ENCODE measurements at places on chromosomes 12 and 14. TPM values are rescaled to one million over a fixed set of nuclear protein-coding genes. Genes with fewer than 3 reads are reported as not detected.
A peak's percentile ranks its signal among the peaks of the same experiment; 100 is the strongest.

KRT74 gene
- total RNA-seq: not detected

KLRD1 gene
- 0.04 TPM for total RNA-seq

OASL gene
- total RNA-seq: not detected

DNA sequence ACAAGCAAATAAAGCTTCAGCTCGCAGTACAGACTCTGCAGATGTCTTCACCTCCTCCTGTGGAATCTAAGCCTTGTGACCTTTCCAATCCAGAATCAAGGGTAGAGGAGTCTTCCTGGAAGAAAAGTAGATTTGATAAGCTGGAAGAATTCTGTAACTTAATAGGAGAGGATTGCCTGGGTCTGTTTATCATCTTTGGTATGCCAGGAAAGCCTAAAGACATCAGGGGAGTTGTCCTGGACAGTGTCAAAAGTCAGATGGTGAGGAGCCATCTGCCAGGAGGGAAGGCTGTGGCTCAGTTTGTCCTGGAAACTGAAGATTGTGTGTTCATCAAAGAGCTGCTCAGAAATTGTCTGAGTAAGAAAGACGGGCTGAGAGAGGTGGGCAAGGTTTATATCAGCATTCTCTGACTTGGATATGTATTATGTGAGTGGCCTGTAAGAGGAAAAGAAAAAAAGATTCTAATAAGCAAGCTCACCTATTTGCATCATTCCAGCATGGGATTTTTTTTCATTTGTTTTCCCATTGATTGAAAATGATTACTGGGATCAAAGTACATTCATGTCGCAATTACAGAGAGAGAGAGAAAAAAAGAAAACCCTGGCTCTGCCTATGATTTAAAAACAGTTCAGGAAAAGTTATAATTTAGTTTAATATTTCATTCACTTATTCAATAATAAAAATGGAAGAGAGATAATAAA is 767 bp downstream of the REP15 start:
- no peak for DNase-seq

DNA sequence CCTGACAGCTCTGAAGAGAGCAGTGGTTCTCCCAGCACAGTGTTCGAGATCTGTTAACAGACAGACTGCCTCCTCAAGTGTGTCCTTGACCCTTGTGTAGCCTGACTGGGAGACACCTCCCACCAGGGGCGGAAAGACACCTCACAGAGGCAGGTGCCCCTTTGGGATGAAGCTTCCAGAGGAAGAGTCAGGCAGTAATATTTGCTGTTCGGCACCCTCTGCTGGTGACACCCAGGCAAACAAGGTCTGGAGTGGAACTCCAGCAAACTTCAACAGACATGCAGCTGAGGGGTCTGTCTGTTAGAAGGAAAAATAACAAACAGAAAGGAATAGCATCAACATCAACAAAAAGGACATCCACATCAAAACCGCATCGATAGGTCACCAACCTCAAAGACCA is 21.6 kb upstream of the ABCC9 start:
- DNase-seq: no peak

- DNase-seq: peak; percentile 97
Measured at GRCh38 chr12:94831081-94831751, 172.3 kb downstream of the NDUFA12 start.

DNA sequence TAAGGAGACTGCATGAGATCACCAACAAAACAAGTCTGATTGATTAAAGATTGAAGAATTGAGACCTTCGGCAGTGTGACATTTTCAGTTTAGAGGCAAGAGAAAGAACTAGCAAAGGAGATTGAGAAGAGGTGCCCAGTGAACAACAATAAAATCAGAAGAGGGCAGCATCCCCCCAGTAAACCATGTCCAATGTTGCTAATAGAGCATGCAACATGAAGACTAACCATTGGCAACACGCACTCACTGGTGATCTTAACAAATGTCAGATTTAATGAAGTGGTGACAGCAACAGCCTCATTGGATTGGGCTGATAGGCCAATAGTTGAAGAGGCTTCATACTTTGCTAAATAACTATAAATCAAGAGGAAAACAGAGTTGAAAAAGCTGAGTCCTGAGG is 20.7 kb upstream of the TAS2R14 start:
- no peak for DNase-seq

DNA sequence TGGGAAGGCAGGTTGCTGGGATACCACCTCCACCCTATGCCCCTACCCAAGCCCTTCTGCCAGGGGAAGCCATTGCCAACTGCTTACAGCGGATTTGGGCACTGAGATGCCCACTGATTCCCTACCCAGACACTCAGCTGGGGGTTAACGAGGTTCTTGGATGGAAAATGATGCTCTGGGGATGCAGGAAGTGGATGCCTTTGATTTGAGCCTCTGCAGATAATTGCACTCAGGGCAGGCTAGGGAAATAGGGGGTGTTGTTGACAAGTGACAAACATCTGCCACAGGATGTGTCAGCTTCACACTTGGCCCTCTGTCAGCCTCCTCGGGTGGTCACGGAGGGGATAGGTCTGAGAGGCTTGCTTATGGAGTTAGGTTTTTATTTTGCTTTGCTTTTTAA is 57.4 kb downstream of the RPH3A start:
- no peak for DNase-seq

CLEC4C gene
- total RNA-seq: not detected

SLC25A3 gene
- 476 TPM for total RNA-seq

Measured in OCI-LY7 (cell line).